Glutamatergic neuron (in vitro differentiated cells): ENCODE measurements at places on chromosomes 6 and 20.

- DNase-seq = no peak
Measured at GRCh38 chr20:23528867-23529431, 38.0 kb downstream of the CST8 start.

- DNase-seq = no peak
Measured at GRCh38 chr6:105676857-105677256, 274.0 kb upstream of the PREP start.

DNA sequence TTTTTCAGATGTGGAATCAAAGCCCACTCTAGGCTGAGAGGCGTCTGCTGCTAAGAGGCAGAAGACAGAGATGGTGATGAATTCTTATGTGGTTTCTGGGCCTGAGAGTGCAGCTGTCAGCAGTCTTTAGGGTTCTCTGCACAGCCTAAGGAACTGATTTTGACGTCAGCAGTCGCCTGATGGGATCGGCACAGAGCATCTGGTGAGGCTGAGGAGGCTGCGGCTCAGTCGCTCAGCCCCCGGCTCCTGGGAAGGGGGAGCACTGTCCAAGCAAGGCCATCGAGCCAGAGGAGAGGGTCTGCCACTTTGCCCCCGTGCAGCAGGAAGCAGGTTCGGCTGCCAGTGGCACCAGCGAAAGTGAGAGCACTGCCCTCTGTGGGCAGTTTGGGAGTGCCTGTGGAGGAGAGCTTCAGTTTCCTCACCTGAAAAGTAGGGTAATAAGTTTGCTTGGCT lies 92.5 kb downstream of the TCP11 start:
- DNase-seq = peak; percentile 78

- no peak for DNase-seq
Measured at GRCh38 chr6:4582506-4583417, 193.4 kb upstream of the CDYL start.

GRCh38 chr20:60054716-60055634 lies 96.8 kb downstream of the CDH26 start:
- DNase-seq = no peak

- no peak for DNase-seq
Measured at GRCh38 chr20:24468401-24469115, 871 bp upstream of the SYNDIG1 start.

DNA sequence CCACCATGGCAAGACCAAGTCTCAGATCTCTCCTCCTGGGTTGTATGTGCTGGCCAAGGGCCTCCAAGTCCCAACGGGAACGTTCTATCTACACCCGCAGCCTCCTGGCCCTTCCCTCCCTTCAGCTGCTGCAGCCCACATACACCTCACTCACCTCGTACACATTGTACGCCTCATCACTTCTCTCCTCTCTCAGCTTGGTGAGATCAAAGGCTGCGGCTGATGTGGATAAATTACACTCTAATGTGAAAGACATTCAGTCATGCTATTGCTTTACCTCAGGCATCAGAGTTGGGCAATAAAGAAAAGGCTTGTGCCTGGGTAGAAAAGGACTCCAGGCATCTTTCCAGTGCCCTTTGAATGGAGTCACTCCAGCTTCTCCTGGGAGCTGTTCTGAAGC lies 135.3 kb upstream of the FOXQ1 start:
- DNase-seq = no peak

- DNase-seq = no peak
Measured at GRCh38 chr6:137197684-137198645, 21.2 kb downstream of the IFNGR1 start.

DNA sequence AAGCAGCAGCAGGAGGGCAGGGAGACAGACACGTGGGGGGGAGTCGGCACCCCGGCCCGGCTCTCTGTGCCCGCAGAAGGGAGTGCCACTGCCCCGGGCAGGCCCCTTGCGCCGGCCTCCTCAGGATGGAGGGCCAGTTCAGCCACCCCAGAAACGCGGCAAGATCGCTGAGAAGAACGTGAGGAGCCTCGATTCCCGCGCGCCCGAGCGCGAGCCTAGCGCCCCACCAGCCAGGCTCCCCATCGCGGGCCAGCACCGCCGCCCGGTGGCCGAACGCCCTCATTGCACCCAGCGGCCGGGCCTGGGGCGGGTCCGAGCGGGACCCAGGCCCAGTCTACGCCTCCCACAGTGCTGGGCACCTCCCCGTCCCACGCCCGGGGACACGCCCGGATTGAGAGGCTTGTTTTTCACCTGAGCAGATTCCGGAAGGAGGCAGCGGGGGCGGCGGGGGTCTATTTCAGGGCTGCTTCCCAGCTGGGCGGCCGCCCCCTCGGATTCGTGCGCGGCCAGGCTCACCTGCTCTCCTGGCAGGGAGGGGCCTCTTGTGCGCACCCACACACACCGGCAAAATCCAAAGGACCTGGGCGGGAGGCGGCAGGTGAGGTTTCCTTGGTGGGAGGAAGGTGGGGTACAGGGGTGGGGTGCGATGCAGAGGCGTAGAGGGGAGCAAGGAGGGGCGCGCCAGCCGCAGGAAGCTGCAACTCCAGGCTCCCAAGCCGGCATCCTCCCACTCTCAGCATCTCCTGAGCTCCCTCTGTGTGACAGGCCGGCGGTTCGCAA lies 9.0 kb upstream of the GRM4 start:
- peak; percentile 89 for DNase-seq

DNA sequence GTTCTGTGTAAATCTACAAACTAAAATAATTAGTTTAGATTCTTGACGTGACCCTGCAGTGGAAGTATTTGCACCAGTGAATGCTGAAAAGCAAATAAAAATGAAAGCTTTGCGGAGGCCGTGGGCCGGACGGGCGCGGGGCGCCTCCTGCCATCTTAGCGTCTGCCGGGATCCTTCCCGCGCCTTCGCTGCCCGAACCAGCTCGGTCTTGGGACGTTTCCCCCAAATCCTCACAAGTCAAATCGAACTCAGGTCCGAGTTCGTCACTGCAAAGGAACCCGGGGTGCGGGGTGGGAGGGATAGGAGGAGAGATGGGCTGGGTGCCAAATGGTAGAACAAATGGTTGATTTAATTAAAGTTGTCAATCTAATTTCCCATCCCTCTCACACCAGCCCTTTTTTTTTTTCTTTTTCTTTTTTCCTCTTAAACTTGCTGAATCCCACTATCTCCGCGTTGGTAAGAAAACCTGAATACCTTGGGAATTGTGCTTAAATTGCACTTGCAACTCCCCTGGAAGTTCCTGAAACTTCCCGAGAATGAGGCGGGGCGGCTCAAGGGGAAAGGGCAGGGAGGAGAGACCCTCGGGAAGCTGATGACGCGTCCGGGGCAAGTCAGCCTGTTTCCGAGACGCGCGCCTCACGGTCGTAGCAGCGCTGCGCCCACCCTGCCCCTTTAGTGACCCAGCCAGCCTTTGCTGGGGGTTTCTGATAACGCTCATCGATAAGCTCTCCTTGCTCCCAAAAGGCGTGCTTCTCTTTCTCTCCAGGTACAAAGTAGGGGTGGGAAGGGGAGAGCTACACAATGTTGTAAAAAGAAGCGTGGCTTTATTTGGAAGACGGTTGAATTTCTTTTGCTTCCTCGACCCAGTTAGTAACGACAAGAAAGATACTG lies 1.8 kb downstream of the GJA1 start:
- peak; percentile 73 for DNase-seq

- DNase-seq = no peak
Measured at GRCh38 chr20:9454791-9455190, 59.6 kb upstream of the LAMP5 start.

- DNase-seq = no peak
Measured at GRCh38 chr20:25247518-25247955, 348 bp upstream of the PYGB start.

- DNase-seq = no peak
Measured at GRCh38 chr20:1301031-1301529, 27.9 kb downstream of the SDCBP2 start.

DNA sequence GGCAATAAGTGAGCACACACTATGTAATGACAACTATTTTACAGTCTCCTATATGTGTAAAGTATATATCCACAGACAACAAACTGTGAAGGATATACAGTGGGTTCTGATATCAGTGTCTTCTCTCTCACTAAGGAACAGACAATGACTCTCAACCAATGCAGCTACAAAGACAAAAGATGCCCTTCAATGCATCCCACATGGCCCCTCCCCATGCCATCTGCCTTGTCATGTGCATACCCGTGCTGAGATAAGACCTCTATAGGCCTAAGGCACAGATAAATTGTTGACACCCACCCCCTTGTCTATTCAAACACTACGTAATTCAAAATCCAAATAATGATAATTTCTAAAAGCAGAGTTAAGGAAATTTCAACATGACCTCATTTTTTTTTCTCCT lies 1123.5 kb upstream of the MAP3K7 start:
- peak; percentile 18 for DNase-seq

DNA sequence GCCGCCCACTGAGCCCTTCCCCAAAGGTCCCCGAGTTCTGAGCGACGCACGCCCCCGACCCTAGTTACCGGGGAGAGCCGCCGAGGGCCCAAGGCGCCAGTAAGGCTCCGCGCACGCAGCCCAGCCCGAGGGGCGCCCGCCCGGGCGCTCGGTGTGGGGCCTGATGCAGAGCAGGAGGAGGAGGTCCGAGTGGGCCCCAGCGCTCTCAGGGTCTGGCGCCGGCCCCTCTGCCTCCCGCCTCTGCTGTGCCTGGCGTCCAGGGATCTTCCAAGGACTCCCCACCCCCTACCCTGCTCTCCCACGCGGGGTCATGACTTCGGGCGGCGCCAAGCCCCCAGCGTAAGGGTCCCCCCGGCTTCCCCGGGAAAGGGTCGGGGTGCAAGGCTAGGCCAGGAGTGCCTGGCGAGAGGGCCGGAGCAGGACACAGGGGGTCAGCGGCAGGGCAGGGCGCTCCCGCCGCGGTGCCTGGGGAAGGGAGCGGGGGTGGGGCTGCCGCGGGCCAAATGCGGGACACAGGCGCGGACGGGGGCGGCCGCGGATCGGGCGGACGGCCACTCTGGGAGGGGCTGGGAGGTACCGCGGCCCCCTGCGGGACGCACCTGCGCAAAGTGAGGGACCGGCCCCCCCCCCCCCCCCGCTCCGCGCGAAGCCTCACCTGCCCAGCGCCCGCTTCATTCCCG lies 637 bp downstream of the ABHD12 start:
- DNase-seq = peak; percentile 68

- no peak for DNase-seq
Measured at GRCh38 chr6:52675372-52675771, 4.5 kb downstream of the TMEM14A start.

DNA sequence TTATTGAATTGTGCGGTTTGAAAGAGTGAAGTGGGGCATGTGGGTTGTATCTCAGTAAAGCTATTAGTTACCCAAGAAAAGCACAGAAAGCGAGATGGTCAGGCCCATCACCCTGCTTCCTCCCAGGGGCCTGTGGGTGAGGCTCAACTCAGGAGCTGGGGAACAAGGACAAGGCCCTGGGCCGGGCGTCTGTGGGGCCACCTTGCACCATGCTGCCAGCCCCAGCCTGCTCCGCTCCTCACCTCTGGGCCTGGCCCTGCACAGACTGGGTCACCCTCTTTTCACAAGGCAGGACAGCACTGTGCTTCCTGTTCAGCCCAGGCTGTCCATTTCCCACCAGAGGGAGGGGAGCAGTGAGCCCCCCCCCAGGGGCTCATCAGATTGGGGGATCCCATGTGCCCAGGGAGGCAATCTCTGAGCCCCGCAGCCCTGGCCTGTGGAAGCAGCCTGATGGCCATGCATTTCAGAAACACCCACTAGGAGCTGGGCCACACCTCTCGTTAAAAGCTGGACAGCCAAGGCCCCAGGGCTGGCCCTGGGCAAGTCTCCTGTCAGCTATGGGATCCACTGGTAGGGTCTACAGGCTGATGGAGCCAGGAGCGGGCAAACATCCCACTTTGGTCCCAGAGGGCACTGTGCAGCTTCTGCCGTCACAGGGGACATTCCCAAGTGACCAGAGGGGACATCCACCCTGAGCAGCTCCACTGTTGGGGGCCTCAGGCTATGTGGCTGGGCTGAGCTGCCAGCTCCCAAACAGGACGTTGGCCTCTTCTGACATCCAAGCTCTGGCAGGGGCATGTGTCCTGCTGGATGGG lies 55.9 kb downstream of the YTHDF1 start:
- peak; percentile 10 for DNase-seq

GRCh38 chr6:32972353-32973143 lies 4.2 kb downstream of the BRD2 start:
- peak; percentile 50 for DNase-seq

DNA sequence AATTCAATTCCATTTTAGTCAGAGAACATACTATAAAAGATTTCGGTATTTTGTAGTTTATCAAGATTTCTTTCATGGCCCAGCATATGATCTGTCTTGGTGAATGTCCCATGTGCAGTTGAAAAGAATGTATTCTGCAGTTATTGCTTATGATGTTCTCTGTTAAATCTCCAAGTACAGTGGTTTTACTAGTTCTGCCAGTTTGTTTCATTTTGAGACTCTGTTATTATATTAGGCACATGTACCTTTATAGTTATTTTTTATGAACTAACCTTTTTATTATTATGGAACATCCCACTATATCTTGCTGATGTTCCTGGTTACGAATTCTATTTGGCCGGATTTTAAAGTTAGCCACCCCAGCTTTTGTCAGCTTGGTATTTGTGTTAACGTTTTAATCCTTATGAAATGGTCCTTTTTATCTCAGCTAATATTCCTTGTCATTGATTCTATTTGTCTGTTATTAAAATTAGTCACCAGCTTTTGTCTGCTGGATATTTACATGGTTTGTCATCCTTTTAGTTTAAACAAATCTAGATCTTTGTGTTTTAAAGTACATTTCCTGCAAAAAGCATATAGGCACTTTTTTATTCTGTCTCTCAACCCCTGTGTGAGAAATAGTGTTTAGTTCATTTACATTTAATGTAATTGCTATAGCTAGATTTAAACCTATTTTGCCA lies 48.9 kb downstream of the VTA1 start:
- no peak for DNase-seq

- DNase-seq = no peak
Measured at GRCh38 chr6:40419946-40420728, 167.0 kb downstream of the LRFN2 start.

- no peak for DNase-seq
Measured at GRCh38 chr6:127897484-127897883, 3.4 kb downstream of the THEMIS start.

DNA sequence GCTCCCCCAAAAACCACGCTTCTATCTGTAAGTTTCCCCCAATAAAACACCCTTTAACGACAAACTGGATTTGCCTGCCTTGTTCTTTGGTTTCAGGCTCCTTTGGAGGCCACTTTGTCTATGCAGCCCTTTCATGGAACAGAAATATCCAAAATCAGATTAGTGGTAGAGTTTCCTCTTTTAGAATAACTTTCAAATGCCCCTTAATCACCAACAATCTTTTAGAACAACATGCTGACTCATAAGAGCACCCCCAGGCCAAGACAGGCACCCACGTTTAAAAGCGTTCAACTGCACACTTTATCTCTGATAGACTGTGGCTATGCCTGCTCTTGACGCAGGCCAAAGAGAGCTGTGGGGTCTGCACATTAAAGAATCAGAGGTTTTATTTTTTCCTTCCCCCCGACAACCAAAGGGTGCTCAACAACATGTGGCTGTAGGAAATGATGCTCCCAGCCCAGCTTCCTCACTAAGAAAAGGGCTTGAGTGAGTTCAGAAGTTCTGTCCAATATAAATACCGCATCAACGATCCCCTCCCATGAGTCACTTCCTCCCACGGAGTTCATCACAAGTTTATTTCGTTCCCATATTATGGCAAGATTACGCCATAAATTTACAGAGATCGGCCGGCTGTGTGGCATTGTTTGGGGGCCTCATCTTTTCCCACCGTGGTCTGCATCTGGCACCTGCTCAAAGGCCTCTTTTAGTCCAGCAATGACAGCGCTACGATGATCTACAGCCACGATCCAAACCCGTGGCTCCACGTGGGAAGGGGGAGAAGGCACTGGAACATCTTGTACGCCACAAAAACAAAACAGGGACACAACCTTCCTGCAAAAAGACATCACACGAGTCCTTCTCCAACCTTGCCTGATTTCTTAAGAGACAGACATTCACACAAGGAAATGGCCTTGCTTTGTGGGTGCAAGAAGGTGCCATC lies 88.8 kb upstream of the NFATC2 start:
- DNase-seq = no peak

- DNase-seq = peak; percentile 71
Measured at GRCh38 chr6:35048031-35048613, 93.0 kb downstream of the TCP11 start.
